Psoas muscle (tissue), 8 donors: ENCODE measurements at places on chromosomes 1 and 21. TPM values are rescaled to one million over a fixed set of nuclear protein-coding genes. Genes with fewer than 3 reads are reported as not detected.

GRCh38 chr1:107430540-107431228 lies 289.8 kb downstream of the NTNG1 start:
- H3K4me1 ChIP-seq = no peaks in the 10 kb centered on the region
- DNase-seq = no peak
- H3K36me3 ChIP-seq = no peaks in the 10 kb centered on the region
- no peaks in the 10 kb centered on the region for H3K27me3 ChIP-seq
- H3K4me3 ChIP-seq = no peak overlapping the region

- no peak overlapping the region for H3K4me3 ChIP-seq
- no peak for DNase-seq
- no peak overlapping the region for H3K27ac ChIP-seq
- H3K27me3 ChIP-seq = no peaks in the 10 kb centered on the region
- no peaks in the 10 kb centered on the region for H3K36me3 ChIP-seq
- no peaks in the 10 kb centered on the region for H3K4me1 ChIP-seq
These were observed 3.2 kb downstream of the IL23R start for GRCh38 chr1:67169496-67169895.

The IL10RB gene
- 7.2 TPM for total RNA-seq

GRCh38 chr1:81834268-81834667 lies 33.5 kb downstream of the ADGRL2 start:
- no peaks in the 10 kb centered on the region for H3K27me3 ChIP-seq
- H3K27ac ChIP-seq = no peak overlapping the region
- H3K4me1 ChIP-seq = peaks cover 7% of the 10 kb centered on the region
- no peaks in the 10 kb centered on the region for H3K36me3 ChIP-seq

DNA sequence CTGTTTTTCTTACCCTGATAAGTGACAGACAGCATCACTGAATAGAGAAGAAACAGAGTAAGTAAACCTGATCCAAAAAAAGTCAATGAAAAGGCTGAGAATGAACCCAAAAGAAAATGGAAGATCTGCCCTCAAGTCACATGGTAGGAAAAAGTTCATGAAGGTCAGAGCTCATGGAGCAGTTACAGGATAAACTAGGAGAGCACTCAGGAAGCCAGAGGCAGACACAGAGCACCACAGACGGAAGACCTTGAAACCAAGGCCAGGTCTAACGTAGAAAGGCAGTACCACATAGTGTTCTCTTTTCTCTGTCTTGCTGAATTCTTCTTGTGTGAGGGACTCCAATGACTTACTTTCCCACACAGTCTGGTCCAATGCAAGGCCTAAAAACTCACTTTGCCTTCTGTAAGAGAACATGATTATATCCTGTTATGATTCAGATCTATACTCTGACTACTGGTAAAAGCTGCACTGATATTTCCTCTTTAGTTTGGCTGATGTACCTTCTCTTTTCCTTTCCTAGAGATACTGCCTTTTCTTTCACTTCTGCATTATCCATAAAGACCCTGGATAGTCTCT lies 40.8 kb downstream of the RTCA start:
- DNase-seq = no peak
- H3K4me1 ChIP-seq = no peaks in the 10 kb centered on the region
- no peak overlapping the region for H3K4me3 ChIP-seq
- no peak overlapping the region for H3K27ac ChIP-seq
- no peaks in the 10 kb centered on the region for H3K36me3 ChIP-seq
